ENCODE measurements at places on chromosomes 12 and 14.

- no peak for DNase-seq
Observed at GRCh38 chr12:82565966-82566365, 120.7 kb upstream of the TMTC2 start.

DNA sequence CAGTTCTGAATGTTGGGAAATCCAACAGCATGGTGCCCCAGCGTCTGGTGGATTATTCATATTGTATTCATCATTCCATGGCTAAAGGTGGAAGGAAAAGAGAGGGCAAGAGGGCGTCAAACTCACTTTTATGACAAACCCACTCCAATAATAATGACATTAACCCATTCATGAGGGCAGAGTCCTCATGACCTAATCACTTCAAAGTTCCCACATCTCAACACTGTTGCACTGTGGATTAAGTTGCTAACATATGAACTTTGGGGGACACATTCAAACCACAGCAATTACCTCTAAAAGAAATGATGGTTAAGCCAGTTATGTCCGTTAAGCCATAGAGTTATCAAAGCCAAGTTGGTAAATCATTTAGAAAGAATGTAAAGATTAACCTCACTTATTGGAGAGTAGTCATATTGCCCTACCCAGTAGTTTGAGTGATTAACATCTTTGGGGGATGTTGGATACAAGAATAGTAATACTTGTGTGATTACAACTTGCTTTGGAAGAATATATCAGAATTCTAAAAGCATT, 212.4 kb upstream of the FLRT2 start:
- no peak for DNase-seq

DNA sequence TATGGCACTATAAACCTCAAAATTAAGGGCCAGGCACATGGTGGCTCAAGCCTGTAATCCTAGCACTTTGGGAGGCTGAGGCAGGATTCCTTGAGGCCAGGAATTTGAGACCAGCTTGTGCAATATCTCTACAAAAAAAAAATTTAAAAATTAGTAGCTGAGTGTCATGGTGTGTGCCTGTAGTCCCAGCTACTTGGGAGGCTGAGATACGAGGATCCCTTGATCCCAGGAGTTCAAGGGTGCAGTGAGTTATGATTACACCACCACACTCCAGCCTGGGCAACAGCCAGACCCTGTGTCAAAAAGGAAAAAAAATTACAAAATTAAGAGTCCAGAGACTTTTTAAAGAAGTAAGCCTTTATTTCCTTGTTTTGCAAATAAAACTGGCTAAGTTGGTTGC, 1.8 kb upstream of the GCN1 start:
- no peak for DNase-seq

DNA sequence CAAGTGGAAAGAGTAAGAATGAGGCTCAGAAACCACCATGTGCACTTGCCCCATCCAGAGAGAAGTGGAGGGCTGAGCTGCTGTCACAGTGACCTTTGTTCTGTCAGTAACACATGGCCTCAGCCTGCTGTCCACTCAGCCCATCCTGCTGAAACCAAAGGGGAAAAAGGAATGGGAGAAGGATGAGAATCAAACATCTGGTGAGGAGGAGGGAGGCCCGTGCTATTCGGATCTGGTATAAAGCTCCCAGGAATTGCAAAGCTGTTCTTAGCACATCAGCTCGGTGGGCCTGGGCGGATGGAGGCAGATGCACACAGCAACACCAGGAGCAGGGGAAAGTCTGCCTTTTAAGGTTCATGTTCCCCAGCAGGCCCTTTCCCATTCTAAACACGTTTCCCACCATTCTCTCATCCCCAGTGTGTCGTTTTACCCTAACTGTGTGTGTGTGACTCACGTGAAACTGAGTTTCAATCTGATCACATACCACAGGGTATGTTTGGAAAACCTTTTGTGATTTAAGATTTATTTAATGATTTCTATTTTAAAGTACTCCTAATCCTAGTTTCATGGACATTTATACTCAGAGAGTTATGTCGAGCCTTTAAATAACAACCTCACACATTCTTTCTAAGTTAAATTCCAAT, 36.8 kb downstream of the RTRAF start:
- DNase-seq: no peak

GRCh38 chr12:8446642-8447547, 8.9 kb upstream of the CLEC6A start:
- no peak for DNase-seq

- no peak for DNase-seq
Observed at GRCh38 chr12:6199531-6200255, 507 bp upstream of the CD9 start.

DNA sequence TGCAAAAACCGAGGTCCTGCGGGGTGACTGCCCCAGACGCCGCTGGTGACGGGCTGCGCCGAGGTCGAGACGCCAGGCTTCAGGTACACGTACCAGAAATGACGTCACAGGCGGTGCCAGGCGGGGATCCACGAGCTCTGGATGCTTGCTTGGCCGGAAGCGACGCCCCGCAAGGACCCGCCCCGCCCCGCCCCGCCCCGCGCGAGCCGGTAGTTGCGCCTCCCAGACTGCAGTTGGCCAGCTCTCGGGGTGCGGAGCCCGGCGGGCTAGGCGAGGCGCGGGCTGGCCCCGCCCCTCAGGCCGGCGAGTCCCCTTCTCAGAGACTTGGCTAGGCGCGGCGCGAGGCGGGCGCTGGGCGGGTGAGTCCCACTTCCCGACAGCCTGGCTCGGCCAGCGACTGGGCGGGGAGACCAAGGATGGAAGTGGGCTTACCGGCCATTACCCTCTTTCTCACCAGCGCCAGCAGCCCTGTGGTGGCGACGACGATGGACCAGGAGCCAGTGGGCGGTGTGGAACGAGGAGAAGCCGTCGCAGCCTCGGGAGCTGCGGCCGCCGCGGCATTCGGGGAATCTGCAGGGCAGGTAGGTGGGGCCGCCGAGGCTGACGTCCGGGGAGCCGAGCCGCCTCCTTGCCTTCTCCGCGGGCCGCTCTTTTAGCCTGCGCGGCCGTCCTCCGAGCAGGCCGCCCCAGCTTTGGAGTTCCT, at the start of gene FAM177A1:
Gene FAM177A1, plus strand, starts transcription at position 225 of the 703 bp plus-strand sequence. Its CDS starts 192 bp downstream, at position 417.
- DNase-seq: peak; percentile 100

DNA sequence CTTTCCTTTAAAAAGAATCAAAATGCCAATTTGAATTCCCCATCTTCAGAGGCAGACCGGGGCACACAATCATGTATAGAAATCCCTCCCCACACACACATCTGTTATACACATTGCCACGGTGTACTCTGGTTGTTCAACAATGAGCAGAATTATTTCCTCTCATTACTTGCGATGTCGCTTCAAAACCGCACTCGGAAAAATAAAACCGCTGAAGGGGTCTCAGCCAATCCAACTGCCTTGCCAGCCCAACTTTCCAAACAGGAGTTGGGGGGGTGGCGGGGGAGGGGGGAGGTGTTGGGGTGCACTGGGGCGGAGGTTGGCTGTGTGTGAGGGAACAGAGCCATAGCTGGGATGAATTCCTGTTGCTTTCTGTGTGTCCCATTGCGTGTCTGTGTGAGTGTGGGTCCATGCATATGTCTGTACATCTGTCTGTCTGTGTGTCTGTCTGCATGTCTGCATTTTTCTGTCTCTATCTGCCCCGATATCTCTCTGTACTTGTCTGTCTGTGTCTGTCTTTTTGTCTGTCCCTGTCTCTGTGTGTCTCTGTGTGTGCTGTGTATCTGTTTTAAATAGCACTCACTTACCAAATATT, 163.6 kb upstream of the TBX3 start:
- DNase-seq: no peak

DNA sequence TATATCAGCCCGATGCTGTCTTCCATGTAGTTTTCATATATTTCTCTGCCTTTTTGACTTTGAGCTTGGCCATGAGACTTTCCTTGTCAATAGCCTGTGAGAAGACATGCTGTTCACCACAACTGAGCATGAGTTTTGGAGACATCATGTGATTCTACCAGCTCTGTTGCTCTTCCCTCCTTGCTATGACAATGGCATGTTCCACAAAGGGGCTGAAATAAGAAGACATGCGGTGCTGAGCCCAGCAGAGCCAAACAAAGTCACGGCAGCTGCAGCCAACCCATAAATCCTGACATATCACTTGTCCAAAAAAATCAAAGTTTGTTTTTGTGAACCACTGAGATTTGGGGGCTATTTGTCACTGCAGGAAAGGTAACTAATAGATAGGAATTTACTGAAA, 343.4 kb upstream of the KITLG start:
- no peak for DNase-seq

GRCh38 chr12:27208414-27208750, 35.7 kb upstream of the STK38L start:
- no peak for DNase-seq

DNA sequence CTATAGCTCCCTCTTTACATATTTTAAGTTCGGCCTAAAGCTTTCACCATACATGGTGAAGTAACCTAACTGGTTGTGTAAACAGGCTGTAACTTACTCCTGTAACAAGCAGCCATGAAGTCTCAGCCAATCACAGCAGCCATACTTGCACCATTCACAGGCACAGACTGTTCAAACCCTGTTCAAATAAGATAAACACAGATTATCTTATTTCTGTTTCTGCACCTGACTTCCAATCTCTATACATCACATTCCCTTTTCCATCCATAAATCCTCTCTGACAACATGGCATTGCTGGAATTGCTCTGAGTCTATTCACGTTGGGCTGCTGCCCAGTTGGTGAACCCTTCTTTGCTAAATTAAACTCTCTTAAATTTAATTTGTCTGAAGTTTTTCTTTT, 34.5 kb upstream of the ARID2 start:
- DNase-seq: no peak

- no peak for DNase-seq
Observed at GRCh38 chr14:25140411-25140810, 90.5 kb upstream of the STXBP6 start.

DNA sequence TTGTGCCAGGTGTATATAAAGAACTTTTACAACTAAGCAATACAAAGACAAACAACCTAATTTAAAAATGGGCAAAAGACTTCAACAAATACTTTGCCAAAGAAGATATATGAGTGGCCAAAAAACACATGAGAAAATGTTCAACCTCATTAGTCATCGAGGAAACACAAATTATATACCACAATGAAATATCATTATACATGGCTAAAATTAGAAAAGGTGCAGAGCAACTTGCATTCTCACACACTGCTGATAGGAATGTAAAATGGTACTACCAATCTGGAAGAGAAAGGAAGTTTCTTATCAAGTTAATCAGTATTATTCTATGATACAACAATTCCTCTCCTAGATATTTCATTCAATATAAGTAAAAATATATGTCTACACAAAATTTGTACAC, 131.6 kb upstream of the FRMD6 start:
- DNase-seq: no peak

- DNase-seq: no peak
Observed at GRCh38 chr12:116040402-116040801, 237.1 kb downstream of the MED13L start.

- DNase-seq: no peak
Observed at GRCh38 chr12:108777156-108777555, 45.8 kb upstream of the CORO1C start.

DNA sequence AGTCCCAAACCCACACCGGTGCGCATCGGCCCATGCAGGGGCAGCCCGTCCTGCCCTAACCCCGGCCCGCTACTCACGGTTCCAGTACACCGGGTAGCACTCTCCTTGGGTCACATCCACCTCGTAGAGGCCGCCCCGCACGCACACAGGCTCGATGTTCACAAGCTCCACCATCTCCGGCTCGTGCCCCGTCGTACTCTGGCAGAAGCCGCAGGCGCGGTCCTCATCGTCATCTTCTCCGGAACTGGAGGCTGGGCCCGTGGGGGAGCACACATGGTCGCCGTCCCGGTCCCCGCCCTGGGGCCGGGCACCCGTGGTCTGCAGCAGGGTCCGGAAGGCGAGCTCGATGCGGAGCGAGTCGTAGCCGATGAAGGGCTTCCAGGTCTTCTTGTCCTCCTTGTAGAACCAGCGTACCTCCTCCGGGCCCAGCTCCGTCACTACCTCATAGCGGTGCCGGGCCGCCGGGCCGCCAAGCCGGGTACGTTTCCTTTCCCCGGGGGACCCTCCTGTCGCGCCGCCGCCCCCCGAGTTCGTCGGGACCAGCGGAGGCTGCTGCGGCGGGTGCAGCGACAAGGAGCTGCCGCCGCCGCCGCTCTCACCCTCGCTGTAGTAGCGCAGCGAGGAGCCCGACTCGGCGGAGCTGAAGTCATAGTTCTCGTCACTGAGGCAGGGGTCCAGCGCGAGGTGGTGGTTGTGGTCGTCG, 788 bp downstream of the DDHD1 start:
- DNase-seq: peak; percentile 91

- DNase-seq: no peak
Observed at GRCh38 chr14:104858811-104859426, 6.1 kb upstream of the CEP170B start.

- no peak for DNase-seq
Observed at GRCh38 chr14:49212721-49213120, 373.5 kb downstream of the RPS29 start.

GRCh38 chr14:81127785-81128184, 93.0 kb downstream of the GTF2A1 start:
- no peak for DNase-seq

- DNase-seq: no peak
Observed at GRCh38 chr12:43208627-43209026, 343.4 kb downstream of the ADAMTS20 start.

GRCh38 chr12:70660002-70660604, 22.9 kb upstream of the PTPRB start:
- DNase-seq: no peak

GRCh38 chr12:129481921-129482320, 421.9 kb downstream of the TMEM132D start:
- no peak for DNase-seq

DNA sequence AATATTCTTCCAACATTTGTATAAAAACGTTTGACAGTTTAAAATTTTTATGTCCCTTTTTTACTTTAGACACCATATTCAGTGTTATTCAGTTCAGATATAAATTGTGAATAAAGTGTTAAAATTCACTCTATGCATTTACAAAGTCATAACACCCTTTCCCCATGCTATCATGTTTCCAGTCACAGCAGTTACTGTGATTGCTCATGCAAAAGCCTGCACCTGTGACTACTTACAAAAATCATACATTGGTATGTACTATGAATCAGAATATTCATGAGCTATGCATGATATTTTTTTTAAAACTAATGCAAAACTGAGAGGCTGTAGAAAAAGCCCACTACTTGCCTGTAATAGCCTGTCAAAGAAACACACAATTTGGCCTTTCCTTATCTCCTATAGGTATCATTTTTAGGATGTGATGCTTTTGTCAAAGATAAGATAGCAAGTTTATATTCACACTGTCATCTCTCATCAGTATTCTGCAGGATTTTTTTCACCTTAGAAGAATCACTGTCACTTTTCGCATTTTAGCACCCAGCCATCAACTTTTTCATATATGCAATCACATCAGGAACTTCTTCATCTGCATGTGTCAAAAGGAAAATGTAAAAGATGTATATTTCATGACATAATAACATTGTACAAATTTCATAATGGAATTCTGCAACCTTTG, 443.2 kb downstream of the C12orf50 start:
- DNase-seq: no peak

GRCh38 chr12:59834659-59835474, 239.0 kb downstream of the SLC16A7 start:
- DNase-seq: peak; percentile 64
